ENCODE measurements at places on chromosomes 1 and 21.
A peak's percentile ranks its signal among the peaks of the same experiment; 100 is the strongest.

GRCh38 chr1:223860051-223860622, 14.4 kb upstream of the TP53BP2 start:
- peak; percentile 59 for DNase-seq

- DNase-seq = no peak
These were observed 62.3 kb downstream of the ARHGEF10L start for GRCh38 chr1:17601643-17602382.

- no peak for DNase-seq
These were observed 10.3 kb downstream of the GPR25 start for GRCh38 chr1:200883118-200883517.

GRCh38 chr1:222634180-222635013, 16.5 kb downstream of the MIA3 start:
- DNase-seq = peak; percentile 89

DNA sequence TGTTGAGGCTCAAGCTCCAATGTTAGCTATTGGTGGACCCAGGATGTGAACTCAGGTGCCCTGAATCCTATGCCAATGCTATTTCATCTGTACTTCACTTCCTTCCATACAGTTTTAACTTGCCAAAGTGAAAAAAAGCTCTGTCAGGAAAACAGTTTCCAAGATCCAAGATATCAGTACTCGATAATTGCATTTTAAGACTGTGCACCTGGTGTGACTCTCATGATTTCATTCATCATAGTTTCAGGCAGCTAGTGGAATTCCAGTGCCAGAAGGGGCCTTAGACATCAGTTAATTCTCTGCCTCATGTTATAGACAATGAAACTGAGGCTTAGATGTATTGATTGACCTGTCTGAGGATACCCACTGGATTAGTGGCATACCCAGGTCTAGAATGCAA, 26.5 kb upstream of the LEPR start:
- no peak for DNase-seq

DNA sequence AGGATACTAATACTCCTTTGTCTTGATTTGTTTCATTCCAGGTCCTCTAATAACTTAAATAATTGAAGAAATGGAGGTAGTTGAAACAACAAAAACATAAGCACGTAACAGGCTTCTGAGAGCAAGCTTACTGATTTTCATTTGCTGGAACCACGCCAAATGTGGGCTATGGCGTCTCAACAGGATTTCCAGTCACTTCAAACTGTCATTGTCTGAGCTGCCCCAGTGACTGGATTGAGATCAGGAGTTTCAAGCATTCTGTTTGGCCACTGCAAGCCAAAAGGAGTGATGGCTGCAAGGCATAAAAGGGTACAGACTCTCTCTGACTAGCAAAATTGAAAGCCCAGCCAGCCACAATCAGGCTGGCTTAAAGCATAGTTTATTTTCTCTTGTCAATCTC, 289.9 kb downstream of the DPYD start:
- DNase-seq = peak; percentile 8

DNA sequence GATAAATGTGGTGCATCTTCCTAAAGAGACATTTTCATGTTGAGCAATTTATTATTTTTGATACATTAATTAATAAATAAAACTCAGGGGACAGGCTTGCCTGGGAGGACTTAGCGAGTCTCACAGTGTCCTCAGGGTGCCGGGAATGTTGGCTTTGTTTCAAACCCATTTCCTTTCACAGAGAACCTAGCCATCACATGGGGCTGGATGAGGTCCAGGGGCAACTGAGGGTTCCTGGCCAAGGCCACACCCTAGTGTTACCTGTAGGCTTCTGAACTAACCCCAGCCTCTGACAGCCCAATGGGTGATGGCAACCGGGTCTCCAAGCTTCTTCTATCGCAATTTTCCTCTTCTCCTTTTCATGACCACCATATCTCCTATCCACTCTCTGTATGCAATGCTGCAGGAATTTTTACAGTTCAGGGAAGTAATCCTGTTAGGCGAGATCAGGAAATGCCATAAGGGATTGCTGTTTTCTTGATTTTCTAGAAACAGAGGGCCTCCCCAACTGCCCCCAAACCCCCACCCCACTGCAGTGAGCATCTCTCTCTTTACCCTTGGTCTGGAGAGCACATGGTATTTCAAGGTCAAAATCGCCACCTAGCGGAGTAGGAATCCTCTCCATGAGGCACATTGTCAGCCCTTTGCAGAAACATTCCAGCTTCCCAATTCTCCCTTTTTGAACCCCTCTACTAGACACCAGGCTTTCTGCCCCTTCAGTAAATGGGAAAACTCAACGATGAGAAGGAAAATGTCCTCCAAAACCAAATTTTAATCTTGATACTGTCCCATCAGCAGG, 22.1 kb upstream of the SMYD3 start:
- no peak for DNase-seq

DNA sequence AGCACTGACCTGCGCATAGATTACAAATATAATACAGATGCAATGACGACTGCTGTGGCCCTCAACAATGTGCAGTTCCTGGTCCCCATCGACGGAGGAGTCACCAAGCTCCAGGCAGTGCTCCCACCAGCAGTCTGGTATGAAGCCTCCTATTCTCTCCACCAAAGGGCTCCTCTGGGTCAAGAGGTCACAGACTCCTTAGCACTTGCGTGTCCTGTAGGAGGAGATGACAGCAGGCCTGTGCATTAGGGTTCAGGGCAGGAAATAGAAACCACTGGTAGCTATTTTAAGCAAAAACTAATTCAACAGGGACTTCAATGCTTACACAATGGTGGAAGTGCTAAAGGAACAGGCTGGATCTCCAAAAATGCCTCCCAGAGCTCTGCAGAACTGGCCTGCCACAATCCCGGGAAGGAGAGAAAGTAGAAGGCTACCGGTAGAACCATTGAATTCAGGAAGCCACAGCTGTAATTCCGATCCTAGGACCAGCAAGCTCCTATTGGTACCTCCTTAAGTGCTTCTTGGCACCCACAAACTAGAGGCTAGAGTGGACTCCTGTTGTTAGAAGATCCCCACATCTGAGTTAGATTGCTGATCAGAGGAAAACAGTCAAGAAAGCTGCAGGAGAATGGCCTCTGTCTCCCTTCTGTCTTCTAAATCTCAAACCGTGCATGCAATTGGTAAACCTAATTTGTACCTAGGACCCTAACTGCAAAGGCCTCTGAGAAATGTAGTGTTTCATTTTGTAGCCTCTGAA, 12.7 kb upstream of the DYNLT5 start:
- no peak for DNase-seq

GRCh38 chr1:15139654-15140350, 13.7 kb upstream of the TMEM51 start:
- peak; percentile 73 for DNase-seq

DNA sequence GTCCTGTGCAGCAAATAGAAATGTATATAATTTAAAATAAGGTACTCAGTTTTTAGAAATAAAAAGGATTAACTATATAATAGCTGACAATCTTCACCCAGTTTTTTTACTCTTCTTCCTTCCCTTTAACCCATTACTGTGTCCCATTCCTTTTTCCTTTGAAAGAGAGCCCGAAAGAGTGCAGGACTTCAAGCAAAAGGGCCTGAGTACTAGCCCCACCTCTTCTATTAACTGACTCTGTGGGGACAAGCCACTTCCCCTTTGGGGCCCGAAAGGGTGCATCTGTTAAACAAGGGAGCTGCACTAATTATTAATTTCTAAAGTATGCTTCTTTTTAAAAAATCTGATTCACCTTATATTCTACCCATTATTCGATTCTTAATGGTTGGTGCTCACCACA, 3.3 kb downstream of the USP24 start:
- DNase-seq = no peak

- DNase-seq = no peak
These were observed 86.8 kb downstream of the MATN1 start for GRCh38 chr1:30636621-30637020.

DNA sequence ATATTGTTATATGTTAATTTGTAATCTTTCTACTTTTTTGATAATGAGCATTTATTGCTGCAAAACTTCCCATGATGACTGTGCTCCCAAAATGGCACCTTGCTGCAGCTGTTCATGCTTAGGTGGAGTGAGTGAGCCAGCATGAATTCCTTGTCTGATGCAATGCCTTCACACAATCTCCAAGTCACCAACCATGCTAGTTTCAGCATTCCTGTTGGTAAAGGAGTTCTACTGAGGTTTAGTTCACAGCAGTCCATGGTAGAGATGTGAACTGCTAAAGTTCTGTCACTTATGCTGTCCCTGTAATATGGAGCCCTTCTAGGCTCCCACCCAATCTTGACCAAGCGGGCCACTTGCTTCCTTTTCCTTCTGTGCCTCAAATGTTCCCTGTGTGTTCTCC, 26.2 kb upstream of the PRKACB start:
- peak; percentile 70 for DNase-seq

Data from epithelial cell of esophagus (primary cell).